Activated T-helper 17 cell treated with anti-CD3 and anti-CD28 coated beads, Interleukin-2, amount 50 U/mL, for 72 hours (primary cell): ENCODE measurements at places on chromosomes 2 and 18. TPM values are rescaled to one million over a fixed set of nuclear protein-coding genes. Genes with fewer than 3 reads are reported as not detected.

DNA sequence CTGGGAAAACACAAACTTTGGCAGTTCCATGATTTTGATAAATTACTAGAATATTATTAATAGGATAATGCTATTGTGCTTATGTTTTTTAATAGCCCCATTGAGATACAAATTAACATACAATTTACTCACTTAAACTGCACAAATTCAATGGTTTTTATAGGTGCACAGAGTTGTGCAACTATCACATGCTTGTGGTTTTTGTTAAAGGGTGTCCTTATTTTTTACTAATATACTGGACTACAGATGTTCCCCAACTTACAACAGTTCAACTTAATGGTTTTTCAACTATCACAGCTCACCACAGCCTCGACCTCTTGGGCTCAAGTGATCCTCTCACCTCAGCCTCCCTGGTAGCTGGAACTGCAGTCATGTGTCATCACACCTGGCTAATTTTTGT is 76.6 kb downstream of the OSBPL1A start:
- ATAC-seq, result no peak

GRCh38 chr18:10060841-10061240 is 147.0 kb downstream of the VAPA start:
- no peak for ATAC-seq

GRCh38 chr18:31576670-31577069 is 15.0 kb upstream of the TTR start:
- ATAC-seq, result no peak

GRCh38 chr2:159998961-159999360 is 63.5 kb downstream of the PLA2R1 start:
- no peak for ATAC-seq

DNA sequence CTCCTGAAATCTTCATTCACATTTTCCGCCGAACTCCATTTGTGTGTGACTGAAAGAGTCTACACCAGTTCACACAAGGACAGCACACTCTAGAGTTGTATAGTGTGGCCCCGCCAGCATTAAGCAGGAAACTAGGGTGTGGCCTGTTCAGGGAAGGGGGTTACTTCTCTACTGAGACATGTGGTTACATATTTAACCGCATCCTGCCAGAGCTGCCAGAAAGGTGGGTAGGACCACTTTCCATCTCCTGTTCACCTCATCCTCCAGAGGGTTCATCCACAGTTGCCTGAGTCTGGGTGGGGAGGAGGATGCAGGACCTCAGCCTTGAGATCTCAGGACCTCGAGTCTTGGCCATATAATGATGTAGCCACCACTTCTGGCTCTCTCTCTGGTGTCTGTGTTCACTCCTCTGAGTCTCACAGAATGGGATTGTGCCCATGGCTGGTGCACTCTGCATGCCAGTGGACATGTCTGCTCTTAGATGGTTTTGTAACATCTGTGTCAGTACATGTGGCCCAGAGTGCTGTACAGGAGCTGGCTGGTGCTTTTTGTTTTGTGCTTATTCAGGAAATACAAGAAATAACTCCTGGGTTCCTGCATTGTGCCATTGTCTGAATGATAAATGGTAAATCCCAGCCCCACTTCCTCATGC is 7.7 kb upstream of the SP140L start:
- peak; percentile 93 for ATAC-seq

- ATAC-seq, result no peak
These were observed 76.4 kb downstream of the VPS54 start for GRCh38 chr2:63942788-63943187.

GRCh38 chr2:54658564-54659071 is 64.8 kb upstream of the EML6 start:
- peak; percentile 93 for ATAC-seq

DNA sequence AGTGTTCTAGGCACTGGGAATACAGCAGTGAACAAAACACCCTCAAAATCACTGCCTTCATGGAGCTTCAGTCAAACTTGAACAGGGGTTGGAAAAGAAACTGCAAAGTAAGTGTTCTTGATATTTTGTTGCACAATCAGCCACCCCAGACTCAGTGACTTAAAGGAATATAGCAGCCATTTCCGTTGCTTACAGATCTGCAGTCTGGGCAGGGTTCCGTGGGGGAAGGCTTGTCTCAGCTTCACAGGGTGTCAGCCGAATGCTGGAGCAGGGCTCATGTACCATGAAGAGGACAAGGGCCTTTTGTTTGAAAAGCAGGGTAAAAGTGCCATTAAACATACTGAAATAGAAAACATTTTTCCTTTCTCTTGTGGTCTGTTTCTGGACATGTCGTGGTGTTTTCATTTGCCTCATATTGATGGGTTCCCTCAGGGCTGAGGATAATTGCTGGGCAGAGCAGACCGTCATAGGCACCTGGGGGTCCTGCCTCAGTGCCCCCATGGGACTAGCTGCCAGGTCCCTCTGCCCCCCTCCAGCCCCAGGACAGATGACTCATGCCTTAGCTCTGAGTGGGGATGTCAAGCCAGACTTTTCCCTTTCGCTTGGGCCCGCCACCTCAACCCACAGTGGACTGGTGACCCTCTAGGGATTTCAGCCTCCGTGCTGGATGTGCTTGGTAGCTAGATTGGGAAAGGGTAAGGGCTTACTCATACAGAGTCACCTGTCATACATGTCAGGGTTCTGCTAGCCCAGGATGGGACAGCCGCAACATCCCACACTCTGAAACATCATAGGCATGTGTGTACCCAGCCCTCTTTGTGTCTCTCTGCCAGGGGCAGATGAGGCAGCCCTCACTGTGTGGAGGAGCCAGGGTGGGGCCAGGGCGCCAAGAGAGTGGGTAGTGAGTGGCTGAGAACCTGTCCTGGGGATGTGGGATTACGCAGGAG is 96.5 kb downstream of the PTPRM start:
- ATAC-seq, result no peak

DNA sequence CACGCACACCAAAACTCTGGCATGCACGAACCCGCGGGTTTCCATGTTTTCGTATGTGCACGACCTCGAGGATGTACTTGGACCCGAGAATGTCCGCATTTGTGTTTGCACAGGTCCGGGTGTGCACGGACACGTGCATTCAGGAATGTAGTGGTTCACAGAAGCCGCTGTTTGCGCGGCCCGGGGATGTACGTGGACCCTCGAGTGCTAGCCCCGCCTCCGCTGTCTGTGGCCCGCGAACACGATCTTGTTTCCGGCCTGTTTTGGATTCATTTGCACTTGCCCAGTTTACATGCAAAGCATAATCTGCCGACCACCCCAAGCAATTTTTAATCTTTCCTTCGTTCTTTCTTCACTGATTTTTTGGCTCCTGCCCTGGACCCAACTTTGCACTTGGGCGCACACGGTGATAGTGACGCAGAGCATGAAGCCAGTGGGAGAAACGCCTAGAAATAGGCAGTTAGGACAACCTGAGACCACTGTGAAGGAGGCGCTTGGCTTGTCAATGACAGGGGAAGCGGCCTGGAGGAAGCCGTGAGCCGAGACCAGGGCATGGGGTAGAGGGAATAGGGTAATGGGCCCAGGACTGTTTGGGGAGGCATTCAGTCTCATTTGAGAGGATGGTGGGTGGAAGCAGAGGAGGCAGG is 45.4 kb upstream of the PTMA start:
- ATAC-seq, result no peak

DNA sequence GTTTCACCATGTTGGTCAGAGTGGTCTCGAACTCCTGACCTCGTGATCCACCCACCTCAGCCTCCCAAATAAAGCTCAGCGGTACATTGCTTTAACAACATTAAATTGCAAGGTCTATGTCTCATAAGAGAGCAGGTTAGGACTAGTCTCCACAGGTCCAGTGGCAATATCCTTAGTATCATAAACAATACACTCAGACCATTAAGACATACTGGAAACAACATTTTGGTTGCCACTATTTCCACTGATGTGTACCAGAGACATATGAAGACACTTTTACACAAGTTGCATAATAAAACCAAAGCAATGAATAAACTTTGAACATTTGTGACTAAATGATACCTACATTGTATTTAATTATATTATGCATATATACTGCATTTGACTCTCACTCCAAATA is 1130.0 kb downstream of the TSN start:
- no peak for ATAC-seq

DNA sequence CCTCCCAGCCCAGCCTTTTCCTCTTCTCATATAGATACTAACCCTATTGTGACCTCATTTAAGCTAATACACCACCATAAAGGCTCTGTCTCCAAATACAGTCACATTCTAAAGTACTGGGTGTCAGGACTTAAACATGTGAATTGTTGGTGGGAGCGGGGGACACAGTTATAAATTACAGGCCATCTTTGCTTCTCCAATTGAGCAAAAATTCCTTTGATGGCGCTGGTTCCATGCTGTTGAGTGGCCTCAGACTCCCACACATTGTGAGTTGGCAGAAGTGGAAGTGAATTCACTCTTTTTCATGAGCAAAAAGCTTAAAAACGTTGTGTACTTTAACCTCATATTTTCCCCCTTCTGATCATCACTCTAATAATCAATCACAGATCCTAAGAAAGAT is 46.0 kb downstream of the GBX2 start:
- no peak for ATAC-seq

LIMS4 gene
- total RNA-seq, result 2.9 TPM

POTEJ gene
- total RNA-seq, result not detected

SRBD1 gene
- 10.9 TPM for total RNA-seq

LPIN1 gene
- total RNA-seq, result 69.2 TPM

LIMS3 gene
- 2.8 TPM for total RNA-seq

CCDC141 gene
- 1.9 TPM for total RNA-seq

NGEF gene
- total RNA-seq, result 1.0 TPM

PARD3B gene
- 1.5 TPM for total RNA-seq

NT5C1B gene
- not detected for total RNA-seq
